ENCODE measurements at places on chromosomes 5 and 9.

DNA sequence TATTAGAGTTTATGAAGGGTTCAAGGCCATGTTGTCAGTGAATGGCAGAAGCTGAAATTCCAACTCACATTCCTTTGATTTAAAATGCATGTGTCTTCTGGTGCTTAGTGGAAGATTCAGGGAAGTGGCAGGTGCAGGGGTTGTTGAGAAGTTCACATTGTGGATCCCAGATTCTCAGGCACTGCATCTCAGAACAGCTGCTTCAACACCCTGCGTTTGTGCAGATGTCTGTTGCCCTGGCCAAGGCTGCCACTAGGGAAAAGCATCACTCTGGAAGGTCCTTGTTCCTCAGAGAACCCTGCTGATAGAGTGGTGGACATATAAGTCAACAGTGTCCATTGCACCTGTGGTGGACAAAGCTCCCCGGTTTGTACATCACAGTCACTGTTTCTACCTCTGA, 162.7 kb downstream of the PAPPA start:
- no peak for DNase-seq

GRCh38 chr5:73523861-73524260, 25.6 kb downstream of the BTF3 start:
- no peak for DNase-seq

GRCh38 chr9:133944746-133945135, 47.4 kb downstream of the VAV2 start:
- no peak for DNase-seq

DNA sequence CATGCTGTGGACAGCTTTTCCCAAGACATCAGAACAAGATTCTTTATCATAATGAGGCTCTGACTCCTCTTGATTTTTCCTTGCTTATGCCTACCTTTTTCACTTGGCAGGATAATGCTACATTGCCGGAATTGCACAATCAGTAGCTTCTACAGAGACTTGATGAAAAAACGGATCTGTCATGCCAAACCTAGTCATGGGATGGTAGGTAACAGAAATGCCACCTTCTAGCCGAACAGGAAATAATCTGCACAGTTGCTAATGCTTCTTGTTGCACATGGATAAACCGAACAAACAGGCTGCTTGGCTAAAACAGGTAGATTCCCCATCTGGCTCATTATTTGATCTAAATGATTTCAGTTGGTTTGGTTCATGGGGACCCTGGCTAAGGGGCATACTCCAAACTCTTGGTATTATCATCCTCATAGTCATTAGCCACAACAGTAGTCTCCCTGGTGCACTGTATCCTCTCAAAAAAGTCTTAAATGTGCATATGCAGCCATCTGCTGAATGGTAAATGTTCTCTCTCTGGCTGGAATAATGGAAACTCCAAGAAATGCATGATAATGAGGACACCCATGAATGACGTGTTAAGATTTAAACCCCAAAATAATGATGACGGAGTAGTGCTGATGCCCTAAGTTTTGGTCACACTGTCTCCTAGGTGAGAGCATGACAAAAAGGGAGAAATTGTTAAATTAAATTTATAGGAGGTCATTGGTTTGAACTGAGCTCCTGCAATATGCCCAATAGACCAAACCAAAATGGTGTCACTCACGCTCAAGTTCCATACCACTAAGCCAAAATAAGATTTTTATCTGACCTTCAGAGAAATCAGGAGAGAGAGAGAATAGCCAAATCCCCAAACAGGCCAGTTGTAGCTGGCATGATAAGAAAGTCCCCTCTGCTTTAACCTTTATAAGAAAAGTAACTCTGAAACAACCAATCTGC, 47.0 kb downstream of the RAPGEF1 start:
- DNase-seq: no peak

GRCh38 chr5:150488519-150489359, 19.2 kb upstream of the NDST1 start:
- no peak for DNase-seq

- no peak for DNase-seq
Measured at GRCh38 chr5:17204133-17204489, 13.3 kb upstream of the BASP1 start.

DNA sequence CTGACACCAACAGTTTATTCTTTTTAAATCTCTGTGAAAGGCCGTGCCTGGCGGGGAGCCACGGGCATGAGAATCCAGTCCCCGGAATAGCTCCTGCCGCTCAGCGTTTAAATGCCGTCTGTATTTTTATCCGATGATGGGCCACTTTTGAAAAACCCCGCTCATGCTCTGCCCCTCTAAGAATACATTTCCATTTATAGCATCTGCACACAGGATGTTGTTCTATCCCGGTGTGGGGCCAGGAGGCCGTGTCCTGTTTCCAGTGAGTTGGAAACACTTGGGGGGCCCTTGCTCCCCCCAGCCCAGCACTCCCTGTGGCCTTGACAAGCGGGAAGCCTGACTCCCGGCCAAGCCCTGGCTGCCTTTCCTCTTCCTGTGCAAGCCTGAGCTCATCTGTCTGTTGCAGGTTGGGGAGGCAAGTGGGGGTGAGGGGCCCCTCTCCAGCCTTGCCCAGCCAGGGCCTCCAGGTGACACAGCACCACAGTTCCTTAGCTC, 39.0 kb downstream of the ERGIC1 start:
- no peak for DNase-seq

DNA sequence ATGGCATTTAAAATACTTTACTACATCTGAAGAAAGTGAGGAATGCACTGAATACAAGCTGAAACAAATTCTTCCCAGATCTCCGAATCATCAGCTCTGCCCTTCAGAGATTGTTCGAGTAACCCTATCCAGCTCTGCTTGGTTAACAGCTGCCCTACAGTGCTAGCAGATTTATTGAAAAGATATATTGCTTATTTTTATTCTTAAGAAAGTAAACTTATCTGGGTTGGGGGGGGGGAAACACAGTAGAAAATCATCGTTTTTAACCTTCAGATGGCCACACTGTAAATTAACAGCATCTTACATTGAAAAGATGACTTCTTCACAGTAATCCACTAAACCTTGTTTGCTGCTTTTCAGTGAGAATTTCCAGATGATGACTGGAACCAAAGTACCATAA, 210.8 kb downstream of the NFIB start:
- no peak for DNase-seq

GRCh38 chr9:78860801-78861475, 564.0 kb downstream of the PSAT1 start:
- no peak for DNase-seq

GRCh38 chr5:122844910-122845228, 544 bp upstream of the SNX24 start:
- no peak for DNase-seq

DNA sequence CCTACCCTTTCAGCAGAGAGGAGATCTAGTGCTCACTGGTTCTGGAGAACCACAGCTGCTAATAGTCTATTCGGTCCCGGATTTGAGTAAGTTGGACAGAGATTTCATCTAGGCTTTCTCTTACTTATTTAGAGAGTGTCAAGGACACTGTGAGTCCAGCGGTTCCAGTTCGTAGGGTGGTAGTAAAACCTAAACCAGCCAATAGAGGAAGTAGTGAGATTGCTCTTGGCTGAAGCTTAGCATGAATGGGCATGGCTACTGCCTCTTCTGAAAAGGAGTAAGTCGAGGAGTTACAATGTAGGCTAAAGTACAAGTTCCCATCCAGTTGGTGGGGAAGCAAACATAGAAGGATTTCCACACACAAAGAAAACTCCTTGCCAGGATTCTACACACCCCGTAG, 109.6 kb upstream of the MOCS2 start:
- no peak for DNase-seq

DNA sequence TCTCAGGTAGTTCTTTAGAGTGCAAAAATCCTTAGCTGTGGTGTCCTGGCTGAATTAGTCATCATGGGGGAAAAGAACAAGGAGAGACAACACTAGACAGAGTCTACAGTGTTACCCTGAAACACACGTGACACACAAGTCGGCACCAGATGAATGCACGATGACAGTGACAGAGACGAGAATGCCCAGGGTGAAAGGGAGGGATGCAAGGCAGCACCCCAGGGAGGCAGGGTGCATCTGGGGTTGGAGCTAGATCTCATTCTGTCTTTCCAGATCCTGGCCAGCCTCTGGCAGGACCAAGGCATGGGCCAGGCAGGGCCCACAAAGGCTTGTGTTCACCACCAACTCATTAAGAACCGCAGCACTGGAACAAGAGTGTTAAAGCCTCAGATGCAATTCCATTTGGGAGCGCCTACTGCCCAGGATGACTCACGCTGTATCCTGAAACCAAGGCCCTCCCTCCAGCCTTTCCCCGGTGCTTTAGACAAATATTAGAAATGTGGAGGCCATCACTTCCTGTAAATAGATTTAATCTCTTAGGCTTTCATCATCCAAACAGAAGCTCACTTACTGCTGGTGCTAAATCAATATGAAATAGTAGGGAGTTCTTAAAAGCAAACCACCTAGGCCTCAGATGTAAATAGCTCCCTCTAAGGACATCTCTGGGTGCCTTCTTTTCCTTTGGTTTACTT, 56.1 kb downstream of the IRX2 start:
- DNase-seq: no peak

- DNase-seq: no peak
Measured at GRCh38 chr9:36928210-36928609, 105.9 kb downstream of the PAX5 start.

- DNase-seq: no peak
Measured at GRCh38 chr9:127168756-127169574, 46.5 kb upstream of the ANGPTL2 start.

DNA sequence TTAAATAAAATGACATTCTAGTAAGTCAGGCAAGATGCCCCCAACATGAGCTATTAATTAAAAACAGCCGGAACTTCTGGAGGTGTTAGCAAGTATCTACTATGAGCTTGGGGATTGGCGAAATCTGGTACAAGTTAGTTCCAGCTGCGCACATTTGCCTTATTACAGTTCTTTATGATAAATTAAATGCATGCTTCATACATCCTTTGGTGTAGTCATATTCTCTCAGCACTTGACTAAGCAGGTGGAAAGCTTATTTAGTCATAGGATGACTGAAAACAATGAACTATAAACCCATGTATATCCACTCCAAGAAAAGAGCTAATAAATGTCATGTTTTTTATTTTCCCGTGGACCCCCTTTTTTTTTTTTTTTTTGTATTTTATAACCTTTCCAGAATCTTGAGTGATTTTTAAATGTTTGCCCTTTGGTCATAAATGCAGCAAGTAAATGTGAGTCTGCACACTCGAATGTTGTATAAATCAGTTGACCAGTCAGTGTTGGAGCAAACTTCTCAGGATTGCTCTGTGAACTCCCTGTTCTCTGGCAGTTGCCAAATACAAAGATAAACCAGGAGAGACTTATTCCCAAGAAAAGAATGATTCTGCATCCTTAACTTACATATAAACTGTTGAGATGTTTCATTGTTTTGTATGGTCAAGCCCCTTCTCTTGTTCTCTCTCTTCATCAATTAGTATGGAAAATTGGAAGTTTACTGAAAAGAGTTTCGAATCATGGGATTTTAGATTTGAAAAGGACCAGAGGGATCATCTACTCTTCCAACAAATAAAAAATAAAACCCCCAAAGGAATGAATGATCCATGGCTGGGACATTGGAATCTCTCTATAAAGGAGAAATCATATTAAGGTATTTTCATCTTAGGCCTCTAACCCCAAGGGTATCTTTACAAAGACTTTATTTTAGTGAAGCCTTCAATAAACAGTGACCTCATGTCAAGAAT, 38.3 kb downstream of the PIK3R1 start:
- DNase-seq: no peak

GRCh38 chr5:91401175-91401574, 18.1 kb upstream of the ARRDC3 start:
- DNase-seq: no peak

DNA sequence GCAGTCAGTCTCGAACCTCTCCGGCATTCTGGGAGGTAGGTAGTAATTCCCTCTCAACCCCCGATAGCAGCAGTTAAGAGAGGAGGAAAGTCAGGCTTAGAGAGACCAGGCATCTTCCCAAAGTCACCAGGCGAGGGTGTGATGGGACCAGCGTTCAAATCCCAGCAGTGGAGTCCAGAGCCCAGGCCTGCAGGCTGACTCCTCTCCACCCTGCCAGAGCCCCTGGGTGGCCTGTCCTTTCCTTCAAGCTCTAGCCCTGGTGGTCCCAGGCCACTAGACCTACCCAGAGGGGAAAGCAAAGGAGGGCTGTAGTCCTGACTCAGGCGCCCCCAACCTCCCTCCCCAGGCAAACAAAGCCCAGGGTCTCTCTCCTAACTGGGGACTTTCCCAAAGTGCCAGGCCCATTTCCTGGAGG, 4.2 kb upstream of the NR5A1 start:
- no peak for DNase-seq

- no peak for DNase-seq
Measured at GRCh38 chr5:78779771-78780616, 131.4 kb upstream of the LHFPL2 start.

DNA sequence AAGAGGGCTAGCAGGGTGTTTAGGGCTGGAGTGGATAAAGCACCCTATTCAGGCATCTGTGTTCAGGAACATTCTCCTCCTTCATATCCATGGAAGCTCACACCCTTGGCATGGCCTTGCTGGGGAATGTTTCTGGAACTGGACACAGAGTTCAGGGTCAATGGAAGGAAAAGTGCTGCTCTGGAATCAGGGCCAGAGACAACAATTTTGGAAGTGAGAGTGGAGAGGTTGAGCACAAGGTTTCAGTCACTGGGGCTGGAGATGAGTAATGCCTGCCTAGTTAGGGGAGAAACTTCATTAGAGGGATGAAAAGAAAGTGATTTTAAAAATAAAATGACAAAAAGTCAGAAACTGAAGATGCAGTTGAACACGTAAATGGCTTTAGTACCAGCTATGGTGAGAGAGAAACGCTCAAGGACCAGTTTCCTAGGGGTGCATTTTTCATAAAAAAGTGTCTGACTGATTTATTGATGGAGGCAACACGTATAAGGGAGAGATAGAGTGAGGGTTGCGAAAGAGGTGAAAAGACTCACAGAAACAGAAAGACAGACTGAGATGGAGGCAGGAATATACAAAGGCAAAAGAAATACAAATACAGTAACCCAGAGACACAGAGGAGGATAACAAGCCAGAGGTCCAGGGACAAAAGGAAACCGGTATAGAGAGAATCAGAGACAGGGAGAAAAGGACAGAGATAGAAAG, 8.0 kb upstream of the TNFSF15 start:
- no peak for DNase-seq

- DNase-seq: no peak
Measured at GRCh38 chr9:114860187-114860586, 54.3 kb upstream of the TNFSF15 start.

DNA sequence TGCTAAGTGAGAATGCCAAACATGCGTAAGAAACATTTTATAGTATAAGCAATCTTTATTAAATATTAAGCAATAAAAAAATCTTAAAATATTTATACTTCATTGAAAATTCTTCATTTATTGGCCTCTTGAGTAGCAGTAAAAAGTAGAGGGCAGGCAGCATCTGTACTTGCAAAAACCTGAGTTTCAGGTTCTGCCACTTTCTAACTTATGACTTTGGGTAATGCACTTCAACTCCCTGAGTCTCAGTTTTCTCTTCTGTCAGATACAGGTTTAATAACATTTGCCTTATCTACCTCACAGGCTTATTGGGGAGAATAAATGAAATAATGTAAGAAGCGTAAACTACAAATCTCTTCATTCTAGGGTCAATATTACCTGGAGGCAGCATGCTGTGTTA, 19.8 kb upstream of the MCTP1 start:
- no peak for DNase-seq

Data from activated effector memory CD4-positive, alpha-beta T cell treated with Interleukin-2 at 50 U/mL for 16 hours (primary cell).